ENCODE measurements at places on chromosomes 1 and 21.

DNA sequence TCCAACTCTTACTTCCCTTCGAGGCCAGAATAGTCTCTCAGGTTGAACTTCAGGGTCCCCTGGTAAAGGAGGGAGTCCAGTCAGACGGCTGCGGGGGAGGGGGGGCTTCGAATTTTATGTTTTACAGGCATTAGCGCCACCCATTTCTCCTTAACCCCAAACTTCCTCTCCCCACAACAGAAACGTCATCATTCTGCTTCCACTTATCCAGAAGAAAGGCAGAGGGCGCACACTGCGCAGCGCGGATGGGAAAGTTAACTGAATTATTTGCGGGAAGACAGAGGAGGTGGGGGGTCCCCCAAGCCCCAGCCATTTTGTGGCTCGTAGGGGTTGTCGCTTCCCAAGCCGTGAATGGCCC lies 529 bp upstream of the PRMT2 start:
- DNase-seq: peak; percentile 74

- DNase-seq: no peak
Measured at GRCh38 chr1:215267495-215267894, 185.0 kb downstream of the KCNK2 start.

DNA sequence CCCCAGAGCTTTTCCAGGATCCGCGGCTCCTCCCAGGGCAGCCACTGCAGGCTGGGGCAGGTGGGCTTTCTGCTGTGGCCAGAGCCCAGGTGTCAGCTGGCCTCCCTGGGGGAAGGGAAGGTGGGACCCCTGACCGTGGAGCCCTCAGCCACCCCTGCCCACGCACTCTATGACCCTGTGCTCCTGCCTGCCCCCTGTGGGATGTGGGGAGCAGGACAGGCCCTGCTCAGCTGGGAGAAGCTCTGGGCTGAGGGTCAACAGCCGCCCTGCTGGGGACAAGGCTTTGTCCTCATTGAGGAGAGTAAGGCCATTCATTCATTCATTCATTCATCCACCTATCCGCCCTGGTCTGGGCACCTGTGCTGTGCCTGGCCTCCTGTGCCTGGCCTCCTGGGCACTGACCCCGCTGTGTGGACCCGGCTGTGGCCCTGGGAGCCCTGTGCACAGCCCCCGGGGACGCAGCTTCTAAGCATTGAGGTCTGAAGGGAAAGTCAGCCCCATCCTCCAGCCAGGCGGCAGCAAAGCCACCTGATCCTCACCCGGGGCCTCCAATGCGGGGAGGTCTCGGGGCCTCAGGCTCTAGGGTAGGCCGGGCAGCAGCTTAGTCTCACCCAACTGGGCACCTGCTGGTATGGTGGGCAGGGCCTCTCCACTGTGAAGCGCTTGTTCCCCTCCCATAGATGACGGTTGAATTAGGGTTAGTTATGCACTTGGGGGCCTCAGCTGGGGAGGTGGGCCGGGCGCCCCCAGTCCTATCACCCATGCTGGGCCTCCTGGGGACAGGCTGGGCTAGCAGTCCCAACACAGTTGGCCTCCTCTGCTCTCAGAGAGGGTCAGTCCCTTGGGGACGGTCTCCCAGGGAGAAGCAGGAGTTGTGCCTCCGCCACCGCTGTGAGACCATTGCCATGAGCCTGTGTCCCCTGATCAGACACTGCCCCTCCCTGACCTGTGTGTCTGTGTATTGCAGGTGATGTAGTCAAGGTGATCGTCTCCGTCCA lies 6.0 kb downstream of the TNFRSF14 start:
- no peak for DNase-seq

DNA sequence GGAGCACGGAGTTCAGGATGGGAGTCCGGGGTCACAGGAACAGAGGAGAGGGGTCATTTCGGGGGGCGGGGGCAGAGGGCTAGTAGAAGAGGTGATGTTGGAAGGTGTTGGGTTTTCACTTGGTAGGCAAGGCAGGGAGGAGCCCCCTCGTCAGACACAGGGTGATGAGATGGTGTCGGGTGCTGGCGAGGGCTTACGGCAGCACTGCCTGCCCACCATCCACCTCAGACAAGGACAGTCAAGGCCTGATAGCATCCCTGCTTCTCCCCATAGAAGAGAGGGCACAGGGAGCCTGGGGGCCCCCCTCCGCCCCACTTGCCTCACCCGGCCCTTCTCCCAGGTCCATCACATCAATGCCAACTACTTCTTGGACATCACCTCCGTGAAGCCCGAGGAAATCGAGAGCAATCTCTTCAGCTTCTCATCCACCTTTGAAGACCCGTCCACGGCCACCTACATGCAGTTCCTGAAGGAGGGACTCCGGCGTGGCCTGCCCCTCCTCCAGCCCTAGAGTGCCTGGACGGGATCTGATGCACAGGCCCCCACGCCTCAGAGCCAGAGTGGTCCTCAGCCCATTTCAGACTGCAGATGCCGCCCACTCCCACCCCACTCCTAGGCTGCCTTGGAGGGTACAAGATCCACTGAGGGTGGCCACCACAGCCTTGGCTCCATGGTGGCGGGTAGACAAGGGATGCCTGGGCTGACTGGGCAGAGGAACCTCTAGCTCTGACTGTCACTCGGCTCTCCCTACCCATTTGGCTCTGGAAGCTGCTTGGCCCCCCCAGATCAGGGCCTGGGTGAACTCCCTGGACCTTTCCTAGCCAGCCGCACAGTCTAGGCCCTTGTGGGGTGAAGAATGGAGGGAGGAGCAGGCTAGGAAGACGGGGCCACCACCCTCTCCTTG lies 4.3 kb upstream of the MTFR1L start:
- no peak for DNase-seq

GRCh38 chr1:167423684-167424619 lies 94.4 kb downstream of the CD247 start:
- peak; percentile 66 for DNase-seq

DNA sequence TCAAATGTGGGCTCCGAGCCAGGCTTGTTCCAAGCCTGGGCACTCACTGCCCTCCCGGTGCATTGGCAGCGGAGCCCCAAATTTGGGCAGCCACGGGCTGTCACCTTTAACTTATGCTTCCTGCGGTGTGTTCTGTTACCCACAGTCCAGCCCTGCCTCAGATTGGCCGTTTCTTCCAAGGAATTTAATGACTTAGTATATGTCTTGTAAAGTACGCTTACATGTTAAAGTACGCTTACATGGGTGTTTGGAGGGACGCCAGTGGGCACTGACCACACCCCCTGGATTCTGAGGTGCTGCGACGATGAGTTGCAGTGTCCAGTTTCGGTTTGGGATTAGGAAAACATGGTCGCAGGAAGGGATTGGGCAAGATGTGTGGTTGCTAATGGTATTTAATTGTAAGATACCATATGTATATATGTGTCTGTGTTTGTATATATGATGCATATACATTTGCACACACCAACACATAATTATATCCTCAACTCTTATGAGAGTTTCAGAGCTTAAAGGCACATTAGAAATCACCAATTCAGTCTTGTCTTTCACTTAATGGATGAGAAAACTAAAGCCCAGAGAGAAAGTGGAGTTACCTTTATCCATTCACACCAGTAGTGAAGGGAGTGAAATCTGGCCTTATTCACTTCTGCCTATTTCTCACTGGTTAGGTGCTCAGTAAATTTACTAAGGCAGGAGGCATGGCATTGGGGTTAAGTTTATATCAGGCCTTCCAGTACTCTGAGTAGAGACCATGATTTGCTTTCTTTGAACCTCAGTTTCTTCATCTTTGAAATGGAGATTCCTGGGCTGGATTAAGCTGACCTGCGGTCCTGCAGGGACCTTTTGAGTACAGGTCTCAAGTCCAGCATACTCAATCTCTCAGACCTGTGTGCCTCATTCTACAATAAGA lies 1.0 kb downstream of the SMYD2 start:
- peak; percentile 79 for DNase-seq

DNA sequence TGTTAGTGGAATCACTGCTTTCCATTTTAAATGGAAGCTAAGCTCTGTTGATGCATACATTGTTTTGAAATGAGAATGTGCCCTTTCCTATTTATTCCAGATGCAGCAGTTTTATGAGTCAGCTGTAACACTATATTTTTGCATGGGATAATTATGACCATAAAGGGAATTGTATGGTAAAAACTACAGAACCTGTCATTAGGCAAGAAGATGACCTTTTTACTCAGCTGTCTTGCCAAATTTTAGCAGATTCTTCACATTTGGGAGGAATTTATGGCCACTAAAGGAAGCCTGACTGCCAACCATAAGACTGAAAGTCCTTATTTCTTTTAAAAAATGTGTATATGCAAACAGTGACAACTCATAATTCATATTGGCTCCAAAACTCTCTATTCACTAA lies 356.3 kb upstream of the PRMT6 start:
- DNase-seq: peak; percentile 26

- no peak for DNase-seq
Measured at GRCh38 chr1:170538687-170539086, 6.7 kb downstream of the GORAB start.

- DNase-seq: peak; percentile 62
Measured at GRCh38 chr1:18899363-18900049, 2.8 kb downstream of the ALDH4A1 start.

DNA sequence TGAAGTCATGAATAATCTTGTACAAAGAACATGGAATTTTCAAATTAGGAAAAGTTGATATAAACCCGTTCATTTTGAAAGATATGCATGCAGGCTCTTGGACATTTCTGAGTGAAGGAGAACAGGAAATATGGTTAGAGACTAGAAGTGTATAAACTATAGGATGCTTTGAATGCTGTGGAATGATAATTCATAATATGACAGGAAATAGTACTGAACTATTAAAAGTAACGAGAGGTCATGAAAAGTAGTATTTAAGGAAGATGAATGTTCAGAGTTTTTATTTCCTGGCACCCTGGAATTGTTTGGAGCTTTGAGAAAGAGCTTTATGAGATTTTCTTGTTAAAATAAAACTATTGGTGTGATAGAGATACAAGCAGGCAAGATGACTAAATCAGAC lies 18.7 kb upstream of the CRB1 start:
- DNase-seq: no peak
